Mesenteric fat pad (tissue), 1 donor: ENCODE measurements at places on chromosomes 2 and 18. TPM values are rescaled to one million over a fixed set of nuclear protein-coding genes. Genes with fewer than 3 reads are reported as not detected.
A peak's percentile ranks its signal among the peaks of the same experiment; 100 is the strongest.

GRCh38 chr2:235779444-235779896 lies 285.6 kb downstream of the AGAP1 start:
- no peak for DNase-seq

- DNase-seq, result no peak
Measured at GRCh38 chr2:1856922-1857321, 112.6 kb upstream of the PXDN start.

LYG2 gene
- total RNA-seq, result not detected

AKAIN1 gene
- not detected for total RNA-seq

- DNase-seq, result no peak
Measured at GRCh38 chr18:5662586-5663090, 118.8 kb upstream of the EPB41L3 start.

WNT6 gene
- total RNA-seq, result 0.90 TPM

GRCh38 chr18:72833471-72833870 lies 34.3 kb downstream of the NETO1 start:
- DNase-seq, result no peak

GRCh38 chr2:239579524-239580198 lies 178.8 kb upstream of the HDAC4 start:
- DNase-seq, result no peak

GRCh38 chr2:69645031-69645431 lies 1.5 kb upstream of the AAK1 start:
- no peak for DNase-seq

G6PC2 gene
- 0.35 TPM for total RNA-seq

- DNase-seq, result no peak
Measured at GRCh38 chr2:222423632-222424275, 589 bp upstream of the SGPP2 start.

DNA sequence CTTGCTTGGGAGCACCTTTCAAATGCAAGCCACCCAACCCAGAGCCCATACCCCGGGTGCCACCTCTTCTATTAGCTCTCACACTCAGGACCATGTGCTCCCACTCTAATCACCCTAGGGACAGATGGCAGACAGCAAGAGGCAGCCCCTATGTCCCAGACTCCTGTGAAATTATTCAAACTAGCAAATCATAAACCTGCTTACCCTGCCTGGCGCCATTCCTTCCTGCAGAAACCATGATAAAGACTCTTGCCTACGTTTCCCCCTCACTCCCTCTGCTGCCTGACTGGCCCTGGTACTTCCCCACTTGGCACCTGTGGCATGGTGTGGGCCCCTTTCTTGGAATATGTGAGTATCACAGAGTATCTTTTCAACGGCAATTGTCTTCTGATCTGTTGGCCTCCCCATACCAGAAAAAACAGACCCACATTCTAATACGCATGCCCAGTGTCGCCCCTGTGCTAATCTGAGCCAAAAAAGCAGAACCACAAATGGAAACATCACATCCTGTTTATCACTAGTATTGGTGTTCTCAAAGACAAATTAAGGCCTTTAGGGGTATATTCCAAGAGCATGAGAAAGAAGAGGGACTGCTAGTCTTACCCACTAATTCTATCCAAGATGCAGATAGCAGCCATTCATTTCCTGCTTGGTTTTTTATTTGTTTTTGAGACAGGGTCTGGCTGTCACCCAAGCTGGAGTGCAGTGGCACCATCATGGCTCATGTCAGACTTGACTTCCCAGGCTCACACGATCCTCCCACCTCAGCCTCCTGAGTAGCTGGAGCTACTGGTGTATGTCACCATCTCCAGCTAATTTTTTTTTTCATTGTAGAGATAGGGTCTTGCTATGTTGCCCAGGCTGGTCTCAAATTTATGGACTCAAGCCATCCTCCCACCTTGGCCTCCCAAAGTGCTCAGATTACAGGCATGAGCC lies 44.1 kb upstream of the TTC39C start:
- DNase-seq, result no peak

LRRTM1 gene
- total RNA-seq, result not detected

ARHGAP15 gene
- 11.6 TPM for total RNA-seq

XDH gene
- 0.26 TPM for total RNA-seq

DNA sequence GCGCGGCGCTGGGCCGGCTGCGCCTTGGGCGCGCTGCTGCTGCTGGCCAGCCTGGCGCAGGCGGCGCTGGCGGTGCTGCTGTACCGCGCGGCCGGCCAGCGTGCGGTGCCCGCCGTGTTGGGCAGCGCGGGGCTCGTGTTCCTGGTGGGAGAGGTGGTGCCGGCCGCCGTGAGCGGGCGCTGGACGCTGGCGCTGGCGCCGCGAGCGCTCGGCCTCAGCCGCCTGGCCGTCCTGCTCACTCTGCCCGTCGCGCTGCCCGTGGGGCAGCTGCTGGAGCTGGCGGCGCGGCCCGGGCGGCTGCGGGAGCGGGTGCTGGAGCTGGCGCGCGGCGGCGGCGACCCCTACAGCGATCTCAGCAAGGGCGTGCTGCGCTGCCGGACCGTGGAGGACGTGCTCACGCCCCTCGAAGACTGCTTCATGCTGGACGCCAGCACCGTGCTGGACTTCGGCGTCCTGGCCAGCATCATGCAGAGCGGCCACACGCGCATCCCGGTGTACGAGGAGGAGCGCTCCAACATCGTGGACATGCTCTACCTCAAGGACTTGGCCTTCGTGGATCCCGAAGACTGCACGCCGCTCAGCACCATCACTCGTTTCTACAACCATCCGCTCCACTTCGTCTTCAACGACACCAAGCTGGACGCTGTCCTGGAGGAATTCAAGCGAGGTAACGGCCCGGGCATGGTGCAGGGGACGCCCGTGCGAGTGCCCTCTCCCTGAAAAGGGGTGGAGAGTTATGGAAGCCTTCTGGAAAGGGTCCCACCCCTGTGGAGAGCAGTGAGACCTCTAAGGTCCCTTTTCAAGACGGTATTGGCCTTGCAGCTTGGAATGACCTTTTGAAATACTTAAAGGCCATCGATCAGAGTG lies 1.0 kb downstream of the CNNM3 start:
- no peak for DNase-seq

DNA sequence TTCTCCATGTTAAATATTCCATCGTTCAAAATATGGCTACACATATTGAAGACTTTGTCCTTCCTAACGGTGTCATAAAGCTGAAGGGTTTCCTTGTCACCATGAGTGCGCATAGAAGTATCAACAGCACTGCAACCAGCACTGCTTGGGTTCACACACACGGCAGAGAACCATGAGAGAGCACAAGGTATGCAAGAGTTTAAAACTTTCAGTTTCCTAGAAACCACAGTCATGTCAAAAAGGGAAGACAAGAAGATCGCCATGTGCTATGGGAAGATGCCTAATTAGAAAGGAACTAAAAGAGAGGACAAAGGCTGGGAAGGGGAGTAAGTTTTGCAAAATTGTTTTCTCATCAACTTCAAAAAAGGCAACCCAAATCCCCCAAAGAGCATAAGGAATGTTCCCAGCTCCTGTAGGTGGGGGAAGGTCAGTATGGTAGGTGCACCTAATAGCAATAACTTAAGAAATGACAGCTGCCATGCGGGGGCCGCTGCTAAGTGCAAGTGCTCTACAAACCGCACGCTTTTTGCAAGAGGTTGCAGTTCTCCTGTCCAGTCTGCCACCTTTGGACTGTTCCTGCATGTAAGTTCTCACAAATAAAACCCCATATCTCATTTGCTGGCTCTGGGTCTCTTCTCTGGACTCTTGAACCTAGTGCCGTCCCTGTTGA lies 136.8 kb downstream of the TMEM163 start:
- DNase-seq, result no peak

PLCD4 gene
- total RNA-seq, result 1.0 TPM

GRCh38 chr2:241777686-241778627 lies 1.3 kb downstream of the GAL3ST2 start:
- peak; percentile 73 for DNase-seq

GRCh38 chr18:32549248-32550110 lies 78.8 kb upstream of the GAREM1 start:
- no peak for DNase-seq
